ENCODE measurements at places on chromosomes 7 and 10. TPM values are rescaled to one million over a fixed set of nuclear protein-coding genes. Genes with fewer than 3 reads are reported as not detected.

Gene KNDC1
- total RNA-seq = 0.34 TPM

Gene RAB19
- total RNA-seq = not detected

Gene GPR26
- total RNA-seq = not detected

Gene TMEM26
- total RNA-seq = 0.24 TPM

Gene RBP4
- total RNA-seq = 87.1 TPM

Gene MMP21
- 0.38 TPM for total RNA-seq

Gene SFMBT2
- total RNA-seq = 11.4 TPM

Gene IMPDH1
- 34.1 TPM for total RNA-seq

Gene MYPN
- total RNA-seq = 62.2 TPM

Gene STEAP1B
- total RNA-seq = 1.1 TPM

- DNase-seq = no peak
These were observed 265.0 kb upstream of the TCERG1L start for GRCh38 chr10:131576341-131577177.

DNA sequence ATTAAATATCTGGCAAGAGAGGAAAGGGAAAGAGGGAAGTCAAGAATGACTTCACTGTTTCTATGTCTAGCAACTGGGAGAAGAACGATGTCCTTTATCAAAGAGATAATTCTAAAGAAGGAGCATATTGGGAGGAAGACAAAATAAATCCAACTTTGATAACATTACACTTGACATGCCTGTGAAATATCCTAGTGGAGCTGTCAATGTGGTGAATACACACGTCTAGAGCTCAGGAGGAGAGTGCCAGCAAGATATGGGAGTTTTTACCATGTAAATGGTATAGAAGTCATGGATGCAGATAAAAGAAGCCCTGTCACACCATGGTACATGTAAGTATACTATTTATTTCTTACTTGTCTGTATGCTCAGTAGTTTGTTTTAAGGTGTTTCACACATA is 356.7 kb downstream of the HPSE2 start:
- no peak for DNase-seq

GRCh38 chr10:16942381-16943078 is 125.3 kb upstream of the RSU1 start:
- no peak for DNase-seq

GRCh38 chr7:140348161-140348849 is 50.0 kb downstream of the SLC37A3 start:
- no peak for DNase-seq

DNA sequence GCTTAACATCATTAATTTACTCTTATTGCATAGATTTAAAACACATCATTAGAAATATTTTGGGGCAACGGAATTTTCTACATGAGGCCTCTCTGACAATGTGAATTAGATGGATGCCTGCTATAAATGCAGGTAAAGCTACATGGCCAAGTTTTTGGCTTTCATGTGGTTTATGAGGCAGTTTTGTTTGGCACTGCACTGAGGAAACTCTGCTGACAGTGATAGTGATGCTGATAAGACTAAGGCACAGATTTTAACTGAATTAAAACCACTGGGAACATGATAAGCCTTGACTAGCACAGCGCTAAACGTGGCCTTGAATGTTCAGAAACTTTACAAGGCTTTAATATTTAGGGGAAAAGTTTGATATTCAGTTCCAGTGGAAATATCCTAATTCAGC is 114.3 kb upstream of the NOBOX start:
- no peak for DNase-seq

DNA sequence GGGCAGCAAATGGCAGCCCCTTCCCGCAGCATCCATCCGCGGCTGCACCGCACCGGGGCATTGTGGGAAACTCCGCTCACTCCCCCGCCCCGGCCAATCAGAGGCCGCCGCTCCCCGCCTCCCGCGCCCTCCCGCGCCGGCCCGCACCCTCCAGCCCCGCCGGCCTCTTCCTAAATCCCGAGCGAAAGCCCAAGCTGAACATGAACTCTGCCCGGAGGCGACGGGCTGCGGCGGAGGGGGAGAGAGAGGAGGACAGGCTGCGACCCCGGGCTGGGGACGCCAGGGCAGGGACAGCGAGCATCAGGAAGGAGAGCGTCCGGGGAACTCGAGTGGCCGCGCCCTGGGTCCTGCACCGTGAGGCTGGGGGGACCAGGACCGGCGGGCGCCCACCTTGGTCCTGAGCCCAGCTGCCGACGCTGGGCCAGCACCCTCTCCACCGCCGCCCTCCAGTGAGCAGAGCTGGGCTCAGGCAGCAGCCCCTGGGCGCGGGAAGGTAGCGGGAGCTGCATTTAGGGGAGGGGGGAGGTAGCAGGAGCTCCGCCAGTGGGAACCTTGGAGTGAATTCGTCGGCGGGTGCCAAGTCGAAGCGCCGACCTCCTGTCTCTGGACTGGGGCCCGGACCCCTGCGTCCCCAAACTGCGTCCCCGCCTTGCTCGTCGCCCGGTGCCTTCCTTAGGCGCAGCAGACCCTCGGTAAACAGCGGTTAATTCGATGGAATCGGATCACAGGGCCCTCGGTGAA is at the start of gene DGKI:
Gene DGKI, minus strand, starts transcription at position 148 of the 741 bp plus-strand sequence.
- peak; percentile 26 for DNase-seq

DNA sequence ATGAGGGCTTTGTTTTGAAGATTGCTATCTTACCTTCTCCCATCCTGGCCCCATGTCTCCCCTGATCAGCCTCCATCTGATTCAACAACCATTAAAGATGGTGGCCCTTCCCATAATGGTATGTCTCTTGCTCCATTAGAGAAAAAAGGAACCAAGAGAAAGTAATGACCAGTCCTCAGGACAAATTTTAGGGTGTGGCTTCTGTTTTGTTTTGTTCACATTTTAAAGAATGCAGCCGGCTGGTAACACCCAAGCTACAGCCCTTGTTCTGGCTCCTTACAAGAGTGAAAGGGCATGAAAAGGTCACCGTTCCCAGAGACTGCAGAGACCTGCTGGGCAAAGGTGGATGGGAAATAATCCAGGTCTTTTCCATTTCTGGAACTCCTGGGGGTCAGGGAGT is 287.9 kb upstream of the NEBL start:
- no peak for DNase-seq

- no peak for DNase-seq
These were observed 2.1 kb downstream of the CHST3 start for GRCh38 chr10:71966046-71967004.

GRCh38 chr7:51072281-51072680 is 244.3 kb downstream of the COBL start:
- no peak for DNase-seq

DNA sequence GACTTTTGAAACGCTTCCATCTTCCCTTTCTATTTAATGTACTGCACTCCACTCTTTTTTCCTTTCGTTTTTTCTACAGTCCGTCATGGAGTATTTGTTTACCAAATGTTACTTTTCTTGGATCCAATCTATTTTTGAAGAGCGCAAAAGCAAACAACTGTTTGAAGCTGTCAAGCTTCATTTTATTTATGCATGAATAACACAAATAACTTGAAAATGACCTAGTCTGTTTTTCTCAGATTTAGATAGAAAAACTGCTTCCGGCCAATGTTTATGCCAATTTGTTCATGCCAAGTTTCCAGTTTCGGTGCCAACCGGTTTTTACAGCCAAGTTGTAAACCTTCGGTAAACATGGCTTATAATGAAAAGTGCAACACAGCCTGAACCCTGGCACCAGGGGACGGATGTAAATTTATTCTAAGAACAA is 150.9 kb upstream of the KLF6 start:
- DNase-seq = peak; percentile 45

GRCh38 chr7:154231732-154232131 is 179.5 kb downstream of the DPP6 start:
- DNase-seq = no peak

- peak; percentile 38 for DNase-seq
These were observed 182.3 kb downstream of the NRP1 start for GRCh38 chr10:33152146-33152545.

DNA sequence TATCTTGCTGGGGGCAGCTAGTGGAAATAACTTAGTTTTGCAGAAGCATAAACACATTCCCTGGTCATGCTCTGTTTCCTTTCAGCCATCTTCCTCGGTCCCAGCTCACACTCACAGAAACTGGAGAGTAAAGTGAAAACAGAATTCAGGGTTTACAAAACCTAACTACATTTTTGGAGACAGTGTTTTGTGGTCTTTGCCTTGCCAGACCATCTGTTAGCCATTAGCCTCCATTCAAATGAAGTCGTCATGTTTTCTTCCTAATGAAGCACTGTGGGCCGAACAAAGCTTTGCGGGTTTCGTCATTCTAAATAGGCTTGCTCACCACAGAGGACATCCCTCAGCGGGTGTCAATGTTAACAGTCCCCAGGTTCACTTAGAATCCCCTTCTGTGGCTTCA is 214.6 kb upstream of the TMEM72 start:
- no peak for DNase-seq

DNA sequence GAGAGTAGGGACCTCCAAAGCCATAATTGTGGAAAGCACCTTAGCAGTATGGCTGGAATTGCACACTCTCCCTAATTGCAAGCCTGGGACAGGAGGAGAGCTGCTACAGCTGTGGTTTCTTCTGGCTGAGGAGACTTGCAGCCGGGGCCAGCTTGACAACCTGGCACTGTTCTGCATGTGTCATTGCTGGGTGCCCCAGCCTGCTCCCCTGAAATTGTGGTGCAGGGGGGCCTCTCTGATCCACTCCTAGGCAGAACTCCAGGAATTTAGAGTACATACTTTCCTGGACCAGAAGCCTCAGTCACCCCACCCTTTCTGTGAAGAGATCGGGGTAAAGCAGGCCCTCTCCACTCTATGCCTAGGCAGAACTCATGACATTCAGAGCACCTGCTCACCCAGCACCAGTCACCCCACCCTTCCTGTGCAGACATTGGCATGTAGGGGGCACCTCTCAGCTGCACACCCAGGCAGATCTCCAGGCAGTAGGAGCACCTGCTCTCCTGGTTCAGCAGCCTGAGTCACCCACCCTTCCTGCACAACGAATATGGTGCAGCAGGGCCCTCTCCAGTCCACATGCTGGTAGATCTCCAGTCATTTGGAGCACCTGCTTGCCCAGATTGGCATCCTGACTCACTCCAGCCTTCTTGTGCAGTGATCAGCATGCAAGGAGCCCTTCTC is 34.4 kb upstream of the DYNC1I1 start:
- no peak for DNase-seq

- no peak for DNase-seq
These were observed 102.6 kb upstream of the LYZL1 start for GRCh38 chr10:29186221-29186620.

- no peak for DNase-seq
These were observed 58.0 kb downstream of the LSMEM1 start for GRCh38 chr7:112538726-112539255.

DNA sequence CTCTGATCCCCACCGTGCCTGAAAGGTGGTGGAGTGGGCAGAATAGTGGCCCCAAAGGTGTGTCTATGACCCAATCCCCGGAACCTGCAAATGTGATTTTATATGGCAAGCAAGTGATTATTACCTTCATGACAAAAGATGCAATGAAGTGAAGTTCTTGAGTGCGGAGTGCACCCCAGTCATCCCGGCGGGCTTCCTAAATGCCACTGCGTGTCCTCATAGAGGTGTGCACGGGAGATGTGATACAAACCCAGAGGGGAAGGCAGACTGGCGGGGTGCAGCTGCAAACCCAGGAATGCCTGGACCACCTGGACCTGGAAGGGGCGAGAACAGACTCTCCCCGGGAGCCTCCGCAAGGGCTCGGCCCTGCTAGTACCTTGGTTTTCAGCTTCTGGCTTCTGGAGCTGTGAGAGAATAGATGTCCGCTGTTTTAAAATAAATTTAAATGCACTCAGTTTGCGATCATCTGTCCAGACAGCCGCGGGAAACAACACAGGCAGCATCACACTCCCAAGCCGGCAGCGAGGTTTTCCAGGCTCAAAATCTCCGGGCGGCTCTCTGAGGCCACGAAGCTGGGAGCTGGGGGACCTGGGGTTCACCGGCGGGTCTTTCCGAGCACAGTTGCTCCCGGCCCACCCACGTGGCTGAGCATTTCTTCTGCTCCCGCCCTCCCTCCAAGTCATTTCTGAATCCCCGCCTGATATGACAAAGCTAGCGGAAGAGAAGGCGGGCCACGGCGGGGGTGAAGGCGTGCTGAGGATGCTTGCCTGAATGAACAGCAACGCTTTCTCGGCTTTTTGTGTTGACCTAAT is 50.4 kb upstream of the EBF3 start:
- DNase-seq = no peak

- no peak for DNase-seq
These were observed 101.9 kb upstream of the HABP2 start for GRCh38 chr10:113450906-113451305.

DNA sequence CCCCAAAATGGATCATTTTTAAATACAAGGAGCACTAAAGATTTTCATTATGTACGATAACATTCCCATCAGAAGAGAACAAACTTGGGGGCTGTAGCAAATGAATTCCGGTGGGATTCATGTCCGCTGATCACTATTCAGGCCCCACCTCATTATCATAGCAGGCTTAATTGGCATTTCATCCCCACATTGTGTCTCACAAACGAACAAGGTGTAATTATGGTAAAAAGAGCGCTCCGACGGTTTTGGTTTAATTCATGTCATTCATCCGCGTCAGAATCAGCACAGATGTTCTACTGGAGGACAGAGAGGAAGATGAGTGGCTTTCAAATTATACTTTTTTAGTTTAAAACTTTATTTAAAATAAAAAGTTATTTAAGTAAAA is 124.7 kb downstream of the MAD1L1 start:
- no peak for DNase-seq

DNA sequence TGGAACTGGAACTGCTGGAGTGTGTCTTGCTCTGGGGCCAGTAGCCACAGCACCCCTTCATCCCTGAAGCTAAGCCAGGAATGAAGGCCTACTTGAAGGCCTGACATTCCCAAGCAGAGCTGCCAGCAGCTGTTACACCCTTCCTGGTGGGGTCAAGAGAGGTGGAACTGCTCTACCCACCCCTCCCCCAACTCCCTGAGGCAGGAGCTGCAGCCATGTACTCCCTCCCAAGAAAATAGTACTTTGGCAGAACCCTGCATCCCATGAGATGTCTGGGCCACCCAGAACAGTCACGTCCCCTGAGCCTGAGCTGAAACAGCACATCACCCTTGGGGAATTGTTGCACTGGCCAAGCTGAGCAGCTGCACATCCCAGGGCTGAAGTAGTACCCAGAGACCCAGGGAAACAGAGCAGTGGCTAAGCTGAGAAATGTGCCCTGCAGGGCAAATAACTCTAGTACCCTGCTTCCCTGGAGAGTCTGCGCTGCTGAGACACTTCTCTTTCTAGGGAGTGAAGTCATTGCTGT is 63.4 kb upstream of the PLA2G12B start:
- DNase-seq = no peak

- no peak for DNase-seq
These were observed 64.2 kb upstream of the RAPGEF5 start for GRCh38 chr7:22420973-22421635.

DNA sequence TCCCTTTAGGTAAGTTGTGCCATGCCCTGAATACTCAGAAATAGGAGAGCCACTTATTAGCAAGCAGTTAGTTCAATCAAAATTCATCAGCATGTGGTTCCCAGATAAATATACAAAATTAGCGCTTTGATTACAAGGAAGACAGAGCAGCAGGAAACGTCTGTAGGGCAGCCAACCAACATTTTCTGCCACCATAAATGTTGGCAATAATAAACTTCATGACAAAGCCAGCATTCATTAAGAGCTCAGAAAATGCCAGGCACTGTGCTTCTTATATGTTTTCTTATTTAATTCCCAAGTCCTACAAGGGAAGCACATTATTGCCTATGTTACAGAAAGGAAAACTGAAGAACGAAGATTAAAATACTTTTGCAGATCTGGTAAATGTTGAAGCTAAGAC is 22.0 kb upstream of the ABCB5 start:
- no peak for DNase-seq
